ENCODE measurements at places on chromosomes 13 and 19.

GRCh38 chr19:12485052-12485416 lies 418 bp upstream of the ZNF709 start:
- no peak for DNase-seq

- no peak for DNase-seq
Observed at GRCh38 chr13:75587679-75588078, 38.1 kb downstream of the UCHL3 start.

DNA sequence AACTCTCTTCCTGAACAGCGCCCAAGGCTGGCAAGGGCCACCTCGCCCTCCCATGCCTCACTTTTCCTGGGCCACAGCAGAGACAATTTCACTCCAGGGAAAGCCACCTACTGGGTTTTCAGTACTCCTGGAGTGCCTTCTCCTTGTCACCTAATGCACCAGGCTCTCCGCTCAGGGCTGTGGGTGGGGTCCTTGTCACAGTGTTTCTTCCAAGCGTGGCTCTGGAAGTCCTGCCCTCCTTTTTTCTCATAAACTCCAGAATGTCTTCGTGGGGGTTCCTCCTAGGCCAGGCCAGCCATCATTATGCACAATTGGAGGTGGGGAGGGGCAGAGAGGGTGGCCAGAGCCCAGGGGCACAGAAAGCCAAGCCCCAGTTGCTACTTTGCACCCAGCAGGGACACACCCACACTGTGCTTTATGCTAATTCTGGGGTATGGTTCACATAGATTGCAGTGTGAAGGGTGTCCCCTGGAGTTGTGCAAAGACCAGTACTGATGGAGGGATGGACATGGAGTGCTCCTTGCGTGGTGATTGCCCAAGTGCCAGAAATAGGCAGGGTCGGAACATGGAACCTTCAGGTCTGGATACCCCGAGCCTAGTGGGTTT lies 78.8 kb downstream of the CHST8 start:
- no peak for DNase-seq

- DNase-seq = no peak
Observed at GRCh38 chr19:56617531-56617930, 22.4 kb downstream of the ZNF71 start.

- DNase-seq = no peak
Observed at GRCh38 chr19:28744943-28745342, 468.0 kb downstream of the UQCRFS1 start.

- peak; percentile 65 for DNase-seq
Observed at GRCh38 chr13:48233046-48233888, at the start of gene ITM2B. Gene ITM2B, plus strand, starts transcription at chr13:48233206. Its CDS starts 155 bp downstream, at chr13:48233361.

GRCh38 chr13:47094734-47095434 lies 198.0 kb upstream of the HTR2A start:
- DNase-seq = no peak

GRCh38 chr13:29713839-29714238 lies 118.4 kb upstream of the SLC7A1 start:
- peak; percentile 26 for DNase-seq

- no peak for DNase-seq
Observed at GRCh38 chr13:42532561-42533335, 41.2 kb upstream of the TNFSF11 start.

DNA sequence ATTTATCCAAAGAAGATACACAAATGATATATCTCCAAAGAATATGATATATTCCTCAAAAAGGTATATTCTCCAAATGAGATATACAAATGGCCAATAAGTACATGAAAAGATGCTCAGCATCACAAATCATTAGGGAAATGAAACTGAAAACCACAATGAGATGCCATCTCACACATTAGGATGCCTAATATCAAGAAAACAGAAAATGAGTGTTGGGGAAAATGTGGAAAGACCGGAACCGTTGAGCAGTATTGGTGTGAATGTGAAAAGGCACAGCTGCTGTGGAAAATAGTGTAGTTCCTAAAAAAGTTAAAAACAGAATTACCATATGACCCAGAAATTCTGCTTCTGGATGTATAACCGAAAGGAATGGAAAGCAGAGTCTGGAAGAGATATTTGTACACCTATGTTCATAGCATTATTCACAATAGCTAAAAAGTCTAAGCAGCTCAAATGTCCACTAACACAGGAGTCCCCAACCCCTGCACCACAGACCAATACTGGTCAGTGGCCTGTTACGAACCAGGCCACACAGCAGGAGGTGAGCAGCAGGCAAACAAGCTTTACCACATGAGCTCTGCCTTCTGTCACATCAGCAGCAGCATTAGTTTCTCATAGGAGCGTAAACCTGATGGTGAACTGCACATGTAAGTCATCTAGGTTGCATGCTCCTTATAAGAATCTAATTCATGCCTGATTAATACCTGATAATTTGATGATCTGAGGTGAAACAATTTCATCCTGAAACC lies 291.9 kb downstream of the PCDH20 start:
- DNase-seq = no peak

- DNase-seq = no peak
Observed at GRCh38 chr19:55119053-55119452, 1.6 kb upstream of the PPP1R12C start.

DNA sequence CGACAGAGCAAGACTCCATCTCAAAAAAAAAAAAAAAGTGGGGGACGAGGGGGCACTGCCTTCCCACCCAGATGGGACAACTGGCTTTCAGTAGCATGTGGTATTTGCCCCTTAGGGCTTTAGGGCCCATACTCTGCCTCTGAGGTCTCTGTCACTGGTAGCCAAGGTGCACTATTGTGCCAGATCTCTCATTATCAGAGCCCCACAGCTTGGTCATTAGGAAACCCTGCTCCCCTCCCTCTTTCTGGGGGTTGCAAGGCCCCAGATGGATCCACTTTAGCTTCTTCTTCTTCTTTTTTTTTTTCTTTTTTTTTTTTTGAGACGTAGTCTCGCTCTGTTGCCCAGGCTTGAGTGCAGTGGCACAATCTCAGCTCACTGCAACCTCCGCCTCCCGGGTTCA lies 11.2 kb upstream of the ZNF358 start:
- no peak for DNase-seq

DNA sequence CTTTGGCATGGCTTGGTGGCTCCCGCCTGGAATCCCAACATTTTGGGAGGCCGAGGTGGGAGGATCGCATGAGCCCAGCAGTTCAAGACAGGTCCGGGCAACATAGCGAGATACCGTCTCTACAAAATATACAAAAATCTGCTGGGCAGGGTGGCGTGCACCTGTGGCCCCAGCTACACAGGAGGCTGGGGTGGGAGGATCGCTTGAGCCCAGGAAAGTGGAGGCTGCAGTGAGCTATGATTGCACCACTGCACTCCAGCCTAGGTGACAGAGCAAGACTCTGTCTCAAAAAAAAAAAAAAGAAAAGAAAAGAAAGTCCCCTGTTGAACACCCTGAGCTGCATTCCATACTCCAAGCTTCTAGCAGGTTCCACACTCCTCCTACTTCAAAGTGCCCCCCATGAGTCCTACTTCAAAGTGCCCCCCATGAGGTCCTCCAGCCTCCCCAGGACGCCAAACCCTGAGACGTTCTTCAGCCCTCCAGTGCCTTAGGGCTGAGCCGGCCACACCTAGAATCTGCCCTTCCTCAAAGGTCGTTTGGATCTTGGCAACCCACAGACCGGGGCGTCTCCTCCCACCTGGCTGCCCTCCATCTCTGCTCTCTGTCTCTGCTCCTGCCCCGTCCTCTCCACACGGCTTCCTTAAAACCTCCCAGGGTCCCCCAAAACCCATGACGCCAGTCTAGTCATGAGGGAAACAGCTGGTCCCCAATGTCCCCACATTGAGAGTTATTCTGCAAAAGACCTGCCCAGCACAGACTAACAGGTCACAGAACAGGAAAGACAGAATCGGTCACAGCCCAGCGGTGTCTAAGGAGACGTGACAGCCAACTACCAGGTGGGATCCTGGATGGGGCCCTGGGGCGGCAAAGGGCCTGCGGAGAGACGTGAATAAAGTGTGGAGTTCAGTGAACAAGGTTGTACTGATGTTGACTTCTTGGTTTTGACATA lies 4.8 kb downstream of the TJP3 start:
- DNase-seq = no peak

DNA sequence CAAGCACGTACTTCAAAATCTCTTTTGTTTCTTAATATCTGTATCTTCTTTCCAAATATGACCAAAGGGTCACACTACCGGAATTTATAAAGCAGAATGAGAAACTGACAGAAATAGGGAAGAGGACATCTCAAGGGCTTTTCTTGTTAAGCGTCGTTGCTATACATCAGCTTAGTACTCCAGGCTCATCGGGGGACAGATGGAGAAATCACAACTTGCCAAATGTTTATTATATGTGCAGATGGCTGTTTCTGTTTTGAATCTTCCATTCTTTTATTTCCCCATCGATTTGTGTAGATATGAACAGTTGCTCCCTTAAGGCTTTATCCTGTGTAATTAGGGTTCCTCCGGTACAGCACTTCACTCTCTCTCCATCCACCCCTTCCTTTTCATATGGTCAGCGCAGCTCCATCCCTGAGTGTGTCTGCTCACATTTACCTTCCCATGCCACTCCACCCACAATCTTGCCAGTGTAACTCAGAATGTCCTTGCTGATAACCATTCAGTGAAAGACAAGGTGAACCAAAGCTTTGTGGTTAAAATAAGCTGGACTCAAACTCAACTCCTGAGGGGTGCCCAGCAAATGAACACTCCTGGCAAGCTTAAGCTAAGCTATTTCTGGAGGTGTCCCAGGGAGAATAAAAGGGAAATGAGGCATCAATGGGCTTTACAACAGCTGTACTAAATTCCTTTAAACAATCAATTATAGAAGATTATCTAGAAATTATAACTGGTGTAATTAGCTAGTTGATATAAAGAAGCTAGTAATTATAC lies 51.3 kb downstream of the TBC1D4 start:
- DNase-seq = no peak

DNA sequence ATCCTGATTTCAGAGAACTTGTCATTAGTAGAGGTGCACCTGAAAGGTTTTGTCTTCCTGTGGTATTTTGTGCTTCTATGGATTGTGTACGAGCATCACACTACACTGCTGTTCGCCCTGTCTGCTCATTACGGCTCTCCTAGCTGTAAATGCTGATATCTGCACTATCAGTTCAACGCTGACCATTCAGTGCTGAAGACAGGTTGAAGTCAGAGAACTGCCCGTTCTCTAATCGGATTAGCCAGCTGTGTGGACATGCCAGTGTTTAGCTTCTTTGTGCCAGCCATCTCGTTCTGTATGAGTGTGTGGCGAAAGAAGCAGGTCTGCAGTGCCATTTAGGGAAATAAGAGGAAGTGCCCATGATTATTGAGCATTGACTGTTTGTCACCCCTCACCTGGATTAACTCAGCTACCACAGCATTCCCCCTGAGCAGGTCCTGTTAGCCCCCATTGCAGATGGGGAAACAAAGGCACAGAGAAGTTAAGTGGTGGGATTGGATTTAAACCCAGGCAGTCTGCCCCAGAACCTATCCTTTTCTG lies 21.6 kb upstream of the C1QTNF9 start:
- DNase-seq = no peak

- peak; percentile 94 for DNase-seq
Observed at GRCh38 chr19:13181747-13182388, 31.7 kb downstream of the IER2 start.

DNA sequence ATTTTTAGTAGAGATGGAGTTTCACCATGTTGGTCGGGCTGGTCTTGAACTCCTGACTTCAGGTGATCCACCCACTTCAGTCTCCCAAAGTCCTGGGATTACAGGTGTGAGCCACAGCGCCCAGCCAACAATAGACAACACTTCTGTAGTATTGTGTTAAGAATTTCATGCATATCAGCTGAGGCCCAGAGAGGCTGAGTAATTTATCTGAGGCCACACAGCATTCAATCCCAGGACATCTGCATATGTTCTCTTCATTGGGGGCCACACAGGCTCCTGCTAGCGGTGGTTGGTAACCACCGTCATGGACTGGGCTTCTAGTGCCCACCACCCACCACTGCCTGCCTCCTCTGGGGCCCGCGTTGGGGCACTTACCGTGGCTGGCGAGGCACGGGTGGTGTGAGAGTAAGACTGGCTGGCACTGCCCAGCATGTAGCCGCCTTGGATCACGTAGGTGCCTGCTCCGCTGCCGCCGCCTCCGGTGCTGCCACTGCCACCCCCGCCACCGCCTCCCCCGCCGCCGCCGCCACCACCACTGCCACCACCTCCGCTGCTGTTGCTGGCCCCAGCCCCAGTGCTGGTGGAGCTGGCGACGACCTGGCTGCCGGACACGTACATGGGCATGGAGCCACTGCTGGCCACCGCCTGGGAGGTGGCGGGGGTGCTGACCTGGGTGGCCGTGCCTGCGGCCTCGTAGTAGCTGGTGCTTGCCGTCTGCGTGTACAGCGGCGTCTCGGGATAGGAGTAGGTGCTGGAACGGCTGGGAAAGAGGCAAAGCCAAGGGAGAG lies 20.3 kb downstream of the DCAF15 start:
- DNase-seq = no peak

DNA sequence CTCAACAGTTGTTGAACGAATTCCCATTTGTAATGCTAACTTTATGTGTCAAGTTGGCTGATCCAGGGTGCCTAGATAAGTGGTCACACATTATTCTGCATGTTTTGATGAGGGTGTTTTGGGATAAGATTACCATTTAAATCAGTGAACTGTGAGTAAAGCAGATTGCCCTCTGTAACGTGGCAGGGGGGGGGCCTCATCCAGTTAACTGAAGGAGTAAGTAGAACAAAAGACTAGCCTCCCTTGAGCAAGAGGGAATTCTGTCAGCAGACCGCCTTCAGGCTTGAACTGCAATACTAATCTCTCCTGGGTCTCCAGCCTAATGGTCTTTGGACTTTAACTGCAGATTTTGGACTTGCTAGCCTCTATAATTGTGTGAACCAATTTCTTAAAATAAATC lies 4.2 kb upstream of the TEX30 start:
- DNase-seq = no peak

DNA sequence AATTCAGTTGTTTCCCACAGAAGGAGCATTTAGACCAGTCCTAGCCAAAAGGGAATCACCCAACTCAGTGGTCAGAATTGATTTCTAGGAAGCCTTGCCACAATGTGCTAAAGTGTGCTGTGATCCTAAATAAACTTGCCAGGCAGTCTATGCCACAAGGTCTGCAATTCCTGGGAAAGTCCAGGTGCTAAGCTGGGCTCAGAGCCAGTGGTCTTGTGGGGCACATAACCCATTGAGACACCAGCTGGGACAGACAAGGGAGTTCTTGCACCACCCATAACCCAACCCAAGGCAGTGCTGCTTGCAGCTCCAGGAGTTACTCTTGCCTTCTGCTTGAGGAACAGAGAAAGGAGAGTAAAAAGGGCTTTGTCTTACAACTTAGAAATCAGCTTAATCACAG lies 489.5 kb upstream of the SPRY2 start:
- no peak for DNase-seq

DNA sequence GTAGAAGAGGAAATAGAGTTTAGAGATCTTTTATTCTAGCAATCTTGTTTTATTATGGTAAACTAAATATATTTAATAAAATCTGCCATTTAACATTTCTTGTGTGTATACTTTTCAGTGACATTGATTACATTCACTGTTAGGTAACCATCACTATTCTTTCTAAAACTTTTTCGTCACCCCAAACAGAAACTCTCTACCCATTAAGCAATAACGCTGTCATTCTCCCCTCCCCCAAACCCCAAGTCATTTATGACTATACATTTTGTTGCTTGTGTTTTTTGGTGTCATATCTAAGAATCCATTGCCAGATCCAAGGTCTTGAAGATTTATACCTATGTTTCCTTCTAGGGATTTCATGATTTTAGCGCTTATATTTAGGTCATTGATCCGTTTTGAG lies 10.6 kb downstream of the URI1 start:
- no peak for DNase-seq

GRCh38 chr13:38463048-38463447 lies 113.4 kb downstream of the UFM1 start:
- DNase-seq = no peak
